ENCODE measurements at places on chromosomes 2 and 18.
A peak's percentile ranks its signal among the peaks of the same experiment; 100 is the strongest.

DNA sequence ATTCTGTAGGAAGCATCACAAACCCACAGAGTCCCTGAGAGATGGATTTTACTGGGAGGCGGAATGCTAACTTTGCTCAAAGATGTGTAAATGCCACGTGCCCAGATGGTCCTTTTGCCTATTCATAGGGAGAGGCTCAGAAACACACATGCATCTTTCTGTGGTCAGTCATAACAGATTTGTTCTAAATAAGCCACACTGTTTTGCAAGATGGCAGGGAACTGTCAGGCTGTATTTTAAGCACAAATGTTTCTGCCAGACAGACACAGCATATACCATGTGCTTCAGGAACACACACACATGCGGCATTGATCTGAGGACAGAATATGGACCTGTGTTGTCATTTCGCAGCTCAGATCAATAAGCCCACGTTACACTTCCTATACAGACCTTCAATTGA lies 312.0 kb downstream of the GPD2 start:
- no peak for DNase-seq

GRCh38 chr2:82198809-82199492 lies 1894.4 kb upstream of the LRRTM1 start:
- DNase-seq, result no peak

DNA sequence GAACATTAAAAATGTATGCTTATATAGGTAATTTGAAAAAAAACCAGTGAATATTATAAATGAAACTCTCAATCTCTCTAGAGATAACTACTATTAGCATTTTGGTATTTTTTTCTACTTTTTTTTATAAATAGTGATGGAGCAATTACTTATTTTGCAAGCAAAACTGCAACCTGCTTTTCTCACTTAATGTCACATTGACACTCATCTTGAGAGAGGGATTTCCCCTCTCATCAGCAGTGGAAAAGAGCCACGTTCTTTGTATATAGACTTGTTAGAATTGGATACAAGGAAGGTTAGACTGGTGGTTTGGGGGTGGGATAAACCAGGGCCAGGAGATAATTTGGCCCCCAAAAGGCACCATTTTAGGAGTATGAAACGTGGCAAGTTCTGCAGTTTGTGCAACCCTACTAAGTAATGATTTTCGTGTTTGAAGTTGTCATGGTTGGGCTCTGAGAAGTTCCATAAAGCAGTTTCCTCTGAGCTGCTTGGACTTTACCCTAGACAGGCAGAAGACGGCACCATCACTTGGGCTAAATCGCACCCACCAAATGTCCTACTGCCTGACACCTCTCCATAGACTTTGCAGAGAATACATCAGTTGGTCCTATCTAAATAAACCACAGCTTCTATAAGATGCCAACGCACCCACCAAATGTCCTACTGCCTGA lies 194.0 kb downstream of the ACTR3 start:
- DNase-seq, result no peak

- no peak for DNase-seq
Measured at GRCh38 chr18:76392349-76392748, 102.7 kb downstream of the ZNF516 start.

GRCh38 chr2:107094450-107094986 lies 208.6 kb upstream of the ST6GAL2 start:
- no peak for DNase-seq

- DNase-seq, result no peak
Measured at GRCh38 chr2:207432453-207432852, 97.3 kb upstream of the CREB1 start.

- DNase-seq, result peak; percentile 20
Measured at GRCh38 chr2:128769457-128770142, 450.9 kb upstream of the HS6ST1 start.

GRCh38 chr2:20868377-20868776 lies 45.5 kb upstream of the LDAH start:
- DNase-seq, result no peak

DNA sequence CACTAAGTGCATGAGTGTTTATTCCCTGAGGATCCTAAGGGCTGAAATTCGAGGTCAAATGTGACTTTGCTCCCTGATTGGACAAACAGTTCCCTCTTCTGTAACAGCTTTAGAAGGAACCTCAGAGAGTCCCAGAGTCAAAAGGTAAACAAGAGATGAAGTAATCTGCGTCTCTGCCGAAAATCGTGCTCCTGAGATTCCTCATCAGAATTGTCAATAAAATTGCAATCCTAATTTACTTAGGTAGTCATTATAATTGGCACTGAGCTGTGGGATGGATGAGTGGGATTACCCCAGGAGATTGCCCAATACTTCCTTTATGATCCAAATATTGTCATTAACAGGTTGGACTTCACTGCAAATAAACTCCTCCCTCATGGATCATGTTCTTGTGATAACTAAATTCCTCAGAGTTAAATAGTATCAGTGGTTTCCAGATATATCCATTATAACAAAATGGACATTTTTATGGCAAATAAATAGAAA lies 907 bp upstream of the SUCLG1 start:
- no peak for DNase-seq

GRCh38 chr2:157192445-157193423 lies 64.8 kb upstream of the GALNT5 start:
- DNase-seq, result no peak

DNA sequence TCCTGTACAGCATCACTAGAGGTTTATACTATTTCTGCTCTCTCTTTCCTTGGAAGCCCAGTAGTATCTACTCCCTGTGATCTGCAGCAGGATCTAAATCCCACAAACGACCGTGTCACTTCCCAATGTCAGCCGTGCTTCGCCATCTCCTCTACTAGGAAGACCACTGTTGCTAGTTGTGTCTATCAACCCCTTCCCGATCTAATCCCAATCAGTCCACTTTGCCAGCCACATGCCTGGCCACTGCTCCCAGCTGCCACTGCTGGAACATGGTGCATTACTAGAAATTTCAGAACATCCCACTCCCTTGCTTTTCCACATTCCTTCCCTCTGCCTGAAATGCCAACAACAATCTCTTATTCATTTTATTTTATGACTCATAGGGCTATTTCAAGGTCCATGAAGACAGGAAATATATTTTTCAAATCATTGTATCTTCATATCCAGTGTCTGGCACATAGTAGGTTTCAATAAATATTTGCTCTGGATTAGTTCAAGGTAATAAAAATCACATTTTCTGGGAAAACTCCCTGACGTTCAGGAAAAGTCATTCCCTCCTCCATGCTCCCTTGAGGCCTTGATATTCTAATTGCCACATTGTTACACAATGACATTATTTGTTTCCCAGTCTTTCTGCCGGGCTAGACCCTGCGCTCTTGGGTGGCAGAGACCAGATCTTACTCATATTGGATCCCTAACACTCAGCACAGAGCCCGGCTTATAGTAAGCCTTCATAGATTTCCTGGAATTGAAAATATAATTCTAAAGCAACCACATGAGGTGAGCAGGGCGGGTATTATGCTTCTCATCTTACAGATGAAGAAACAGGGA lies 2.1 kb upstream of the TRIB2 start:
- DNase-seq, result no peak

DNA sequence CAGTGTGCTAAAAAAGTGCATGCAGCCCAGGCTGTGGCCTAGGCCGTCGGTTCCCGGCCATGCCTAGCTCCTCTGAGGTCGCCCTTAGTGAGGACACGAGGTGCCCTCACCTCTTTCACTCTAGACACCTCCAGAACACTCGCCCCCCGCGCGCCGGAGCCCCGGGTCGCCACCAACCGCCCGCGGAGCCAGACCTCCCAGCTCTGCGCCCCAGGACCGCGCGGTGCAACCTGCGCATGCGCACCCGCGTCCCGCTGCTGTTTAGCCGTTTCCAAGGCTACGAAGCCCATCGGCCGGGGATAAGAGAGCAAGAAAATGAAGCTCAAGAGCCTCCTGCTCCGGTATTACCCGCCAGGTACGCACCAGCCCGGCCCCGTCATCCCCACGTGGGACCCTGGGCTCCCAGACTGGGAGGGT lies at the start of gene DAW1:
TSS of gene DAW1 (plus strand) at position 257 of the 417 bp plus-strand sequence. CDS start at position 316, 59 bp downstream.
- peak; percentile 79 for DNase-seq

DNA sequence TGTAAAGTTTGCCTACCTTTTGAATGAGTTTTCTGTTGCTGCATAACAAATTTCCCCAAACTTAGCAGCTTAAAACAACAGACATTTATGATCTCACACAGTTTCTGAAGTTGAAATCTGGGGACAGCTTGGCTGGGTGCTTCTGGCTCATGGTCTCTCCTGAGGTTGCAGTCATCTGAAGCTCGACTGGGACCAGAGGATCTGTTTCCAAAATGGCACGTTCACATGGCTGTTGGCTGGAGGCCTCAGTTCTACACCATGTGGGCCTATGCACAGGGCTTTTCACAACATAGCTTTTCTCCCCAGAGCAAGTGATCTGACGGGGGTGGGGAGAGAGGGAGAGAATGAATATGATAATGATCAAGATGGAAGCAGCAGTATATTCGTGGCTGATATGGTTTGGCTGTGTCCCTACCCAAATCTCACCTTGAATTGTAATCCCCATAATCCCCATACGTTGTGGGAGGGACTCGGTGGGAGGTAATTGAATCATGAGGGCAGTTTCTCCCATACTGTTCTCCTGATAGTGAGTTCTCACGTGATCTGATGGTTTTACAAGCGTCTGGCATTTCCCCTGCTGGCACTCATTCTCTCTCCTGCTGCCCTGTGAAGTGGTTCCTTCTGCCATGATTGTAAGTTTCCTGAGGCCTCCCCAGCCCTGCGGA lies 3.5 kb downstream of the RALB start:
- no peak for DNase-seq

GRCh38 chr18:42675810-42676209 lies 439.7 kb downstream of the RIT2 start:
- DNase-seq, result no peak

DNA sequence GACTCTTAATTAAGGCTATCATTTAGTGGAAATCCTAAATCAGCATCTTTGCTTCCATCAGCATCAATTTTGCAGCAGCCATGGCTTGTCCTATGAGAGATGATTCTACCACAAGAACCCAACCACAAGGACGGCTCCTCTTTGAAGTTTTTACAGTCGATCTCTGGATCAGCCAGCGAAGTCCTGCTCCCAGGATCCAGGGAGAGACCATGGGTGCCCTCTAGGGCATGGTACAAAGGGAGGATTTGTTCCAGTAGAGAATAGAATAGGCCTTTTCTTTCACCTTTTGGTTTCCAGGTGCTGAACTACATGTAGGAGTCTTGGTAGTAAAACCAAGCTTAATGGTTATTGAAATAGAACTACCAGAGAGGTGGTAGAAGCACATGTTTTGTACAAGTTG lies 52.7 kb downstream of the TMEM200C start:
- no peak for DNase-seq

- no peak for DNase-seq
Measured at GRCh38 chr2:942775-943460, 7.7 kb upstream of the SNTG2 start.

DNA sequence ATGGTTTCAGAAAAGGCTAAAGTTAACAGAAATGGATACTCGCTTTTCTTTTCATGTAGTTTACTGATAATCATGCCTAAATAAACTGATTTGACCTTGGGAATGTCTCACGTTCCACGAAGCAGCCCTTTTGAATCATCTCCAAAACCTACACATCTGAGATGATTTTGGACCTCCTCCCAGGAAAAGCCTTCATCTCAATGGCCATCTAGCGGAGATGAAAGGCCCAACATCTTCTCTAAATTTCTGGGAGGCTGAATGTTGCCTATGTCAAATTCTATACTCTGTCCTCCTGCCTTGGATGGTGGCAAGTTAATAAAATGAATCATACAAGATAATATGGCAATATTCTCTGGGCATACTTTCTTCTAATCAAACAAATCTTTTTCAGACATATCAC lies 448.5 kb downstream of the ZEB2 start:
- DNase-seq, result no peak

DNA sequence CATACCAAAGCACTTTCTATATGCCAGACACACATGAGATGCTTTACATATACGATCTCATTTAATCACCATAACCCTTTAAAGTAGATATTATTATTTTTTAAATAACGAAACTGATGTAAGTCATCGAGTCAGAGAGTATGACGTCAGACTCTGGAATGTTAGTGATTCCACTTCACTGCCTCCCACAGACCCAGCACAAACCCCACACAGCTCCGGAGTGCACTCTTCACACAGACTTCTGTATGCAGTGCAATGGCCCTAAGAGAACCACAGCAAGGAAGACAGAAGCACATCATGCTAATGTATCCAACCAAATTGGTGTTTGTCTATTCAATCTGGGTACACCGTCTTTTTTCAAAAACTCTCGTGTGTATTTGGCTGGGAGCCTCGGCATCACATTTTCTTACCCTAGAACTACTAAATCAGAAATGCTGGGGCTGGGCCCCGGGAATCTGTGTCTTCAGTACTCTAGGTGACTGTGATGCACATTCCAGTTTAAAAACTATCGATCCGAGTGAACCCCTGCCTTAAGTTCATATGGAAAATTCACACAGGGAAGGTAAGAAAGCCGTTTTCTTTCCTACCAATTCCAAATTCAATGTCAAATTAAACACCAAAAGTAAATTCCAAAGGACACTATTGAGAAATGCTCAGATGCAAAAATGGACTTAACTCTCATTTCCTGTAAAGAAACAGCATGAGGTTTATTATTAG lies 117.7 kb upstream of the ACVR1C start:
- no peak for DNase-seq

GRCh38 chr18:76162886-76163285 lies 332.2 kb downstream of the ZNF516 start:
- no peak for DNase-seq

DNA sequence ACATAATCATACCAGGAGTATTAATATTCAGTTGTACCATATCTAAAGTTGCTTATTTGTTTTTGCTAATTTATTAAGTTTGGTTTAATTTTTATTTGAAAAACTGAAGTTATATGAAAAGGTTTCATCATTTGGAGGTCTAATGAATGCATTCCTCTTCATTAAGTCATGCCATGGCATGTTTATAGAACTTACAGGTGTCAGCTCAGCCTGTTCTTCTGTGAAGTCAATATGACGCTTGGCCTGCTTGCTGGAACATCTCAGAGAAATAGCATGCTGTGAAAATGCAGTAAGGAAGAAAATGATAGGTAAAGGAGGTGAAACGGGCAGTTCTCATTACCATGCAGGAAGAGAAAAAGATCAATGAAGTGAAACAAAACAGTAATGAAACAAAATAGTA lies 58.2 kb downstream of the RAPH1 start:
- no peak for DNase-seq

DNA sequence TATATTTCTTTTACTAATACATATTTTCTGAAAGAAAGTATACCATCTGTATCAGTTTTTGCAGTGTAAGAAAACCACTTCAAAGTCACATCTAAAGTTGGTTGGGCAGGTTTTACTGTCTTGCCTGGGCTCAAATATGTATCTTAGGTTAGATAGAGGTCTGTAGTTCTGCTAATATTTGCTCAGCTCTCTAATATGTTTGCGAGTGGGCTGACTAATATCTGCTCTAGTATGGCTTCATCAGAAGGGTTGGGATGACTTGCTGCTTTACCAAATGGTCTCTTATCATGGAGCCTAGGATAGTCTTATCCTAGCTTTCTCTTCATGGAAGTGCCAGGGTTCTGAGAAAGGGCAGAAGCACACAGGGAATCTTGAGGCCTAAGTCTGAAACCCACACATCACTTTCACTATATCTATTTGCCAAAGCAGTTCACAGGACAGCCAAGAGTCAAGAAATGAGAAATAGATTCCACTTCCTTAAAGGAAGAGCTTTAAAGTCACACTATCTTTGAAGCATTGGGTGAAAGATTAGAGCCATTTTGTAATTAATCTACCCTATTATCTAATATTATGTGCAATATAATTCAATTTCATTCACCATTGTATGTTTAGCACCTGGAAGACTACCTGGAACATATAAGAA lies 610.0 kb downstream of the KCNJ3 start:
- no peak for DNase-seq
